Testis (tissue), 5 donors: ENCODE measurements at places on chromosomes 3 and 15. TPM values are rescaled to one million over a fixed set of nuclear protein-coding genes. Genes with fewer than 3 reads are reported as not detected.

GRCh38 chr15:31390777-31391486 lies 64.3 kb downstream of the KLF13 start:
- H3K4me3 ChIP-seq, result peak overlapping the region; percentile 72
- H3K27me3 ChIP-seq, result no peaks in the 10 kb centered on the region
- no peaks in the 10 kb centered on the region for H3K36me3 ChIP-seq
- H3K27ac ChIP-seq, result peak overlapping the region; percentile 75

GRCh38 chr15:33742306-33742705 lies 226.0 kb upstream of the CHRM5 start:
- H3K4me1 ChIP-seq, result no peaks in the 10 kb centered on the region
- no peak for DNase-seq
- no peak overlapping the region for H3K27ac ChIP-seq

STAB1 gene
- total RNA-seq, result 71.9 TPM

- H3K4me1 ChIP-seq, result no peaks in the 10 kb centered on the region
- no peak overlapping the region for H3K27ac ChIP-seq
- H3K27me3 ChIP-seq, result no peaks in the 10 kb centered on the region
- no peak for DNase-seq
- no peak overlapping the region for H3K4me3 ChIP-seq
Measured at GRCh38 chr3:112460519-112461195, 38.6 kb downstream of the BTLA start.

- no peak for DNase-seq
- H3K4me3 ChIP-seq, result no peak overlapping the region
- no peak overlapping the region for H3K27ac ChIP-seq
- H3K4me1 ChIP-seq, result no peaks in the 10 kb centered on the region
Measured at GRCh38 chr15:92415639-92416297, 22.1 kb downstream of the ST8SIA2 start.

DNA sequence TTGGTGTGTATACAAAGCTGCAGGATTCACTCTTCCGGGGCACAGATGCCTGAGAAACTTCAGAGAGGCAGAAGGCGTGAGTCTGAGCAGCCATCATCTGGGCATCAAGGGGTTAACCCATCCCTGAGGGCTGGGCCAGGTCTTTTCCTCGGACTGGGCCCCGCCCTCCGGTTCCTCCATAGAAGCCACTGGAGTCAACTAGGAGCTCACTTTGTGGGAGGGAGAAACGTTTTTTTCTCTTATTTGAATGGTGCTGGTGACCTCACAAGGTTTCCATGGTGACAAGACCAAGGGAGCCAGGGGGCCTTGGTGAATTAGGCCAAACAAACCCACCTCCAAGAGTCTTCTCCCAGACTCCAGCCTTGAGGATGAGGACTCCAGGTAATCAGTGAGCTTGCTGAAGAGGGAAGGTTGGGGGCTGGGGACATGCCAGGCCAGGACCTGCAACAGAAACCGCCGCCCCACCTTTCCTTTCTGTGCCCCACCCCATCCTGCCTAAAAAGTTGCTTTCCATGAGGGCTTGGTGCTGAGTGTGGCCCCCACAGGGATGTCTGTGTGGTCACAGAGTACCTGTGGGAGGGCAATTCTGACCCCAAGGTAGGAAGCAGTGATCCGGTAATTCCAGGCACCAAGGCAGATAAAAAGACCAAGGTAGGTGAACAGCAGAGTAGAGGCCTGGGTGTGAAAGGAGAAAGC lies 14.8 kb upstream of the INSYN1 start:
- no peaks in the 10 kb centered on the region for H3K36me3 ChIP-seq
- no peak overlapping the region for H3K4me3 ChIP-seq
- H3K27me3 ChIP-seq, result no peaks in the 10 kb centered on the region
- peaks cover 12% of the 10 kb centered on the region for H3K4me1 ChIP-seq

DNA sequence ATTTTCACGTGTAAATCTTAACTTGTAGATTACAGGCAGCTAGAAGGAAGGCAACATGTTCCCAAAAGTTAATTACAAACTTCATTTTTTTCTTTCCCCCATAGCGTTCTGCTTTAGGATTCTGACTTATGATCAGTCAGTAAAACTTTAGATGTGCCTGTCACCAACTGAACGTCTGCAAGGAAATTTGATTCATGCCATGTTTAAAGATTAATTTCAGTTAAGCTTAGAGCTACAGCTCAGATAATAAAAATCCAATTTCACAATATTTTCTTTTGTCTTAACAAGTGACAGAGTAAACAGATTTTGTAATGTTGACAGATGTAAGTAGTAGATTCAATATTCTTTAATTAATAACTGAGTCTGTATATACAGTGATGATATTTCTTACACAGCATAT lies 253.1 kb downstream of the NFKBIZ start:
- DNase-seq, result no peak
- no peak overlapping the region for H3K27ac ChIP-seq
- H3K4me3 ChIP-seq, result no peak overlapping the region
- H3K27me3 ChIP-seq, result no peaks in the 10 kb centered on the region
- H3K36me3 ChIP-seq, result no peaks in the 10 kb centered on the region

DNA sequence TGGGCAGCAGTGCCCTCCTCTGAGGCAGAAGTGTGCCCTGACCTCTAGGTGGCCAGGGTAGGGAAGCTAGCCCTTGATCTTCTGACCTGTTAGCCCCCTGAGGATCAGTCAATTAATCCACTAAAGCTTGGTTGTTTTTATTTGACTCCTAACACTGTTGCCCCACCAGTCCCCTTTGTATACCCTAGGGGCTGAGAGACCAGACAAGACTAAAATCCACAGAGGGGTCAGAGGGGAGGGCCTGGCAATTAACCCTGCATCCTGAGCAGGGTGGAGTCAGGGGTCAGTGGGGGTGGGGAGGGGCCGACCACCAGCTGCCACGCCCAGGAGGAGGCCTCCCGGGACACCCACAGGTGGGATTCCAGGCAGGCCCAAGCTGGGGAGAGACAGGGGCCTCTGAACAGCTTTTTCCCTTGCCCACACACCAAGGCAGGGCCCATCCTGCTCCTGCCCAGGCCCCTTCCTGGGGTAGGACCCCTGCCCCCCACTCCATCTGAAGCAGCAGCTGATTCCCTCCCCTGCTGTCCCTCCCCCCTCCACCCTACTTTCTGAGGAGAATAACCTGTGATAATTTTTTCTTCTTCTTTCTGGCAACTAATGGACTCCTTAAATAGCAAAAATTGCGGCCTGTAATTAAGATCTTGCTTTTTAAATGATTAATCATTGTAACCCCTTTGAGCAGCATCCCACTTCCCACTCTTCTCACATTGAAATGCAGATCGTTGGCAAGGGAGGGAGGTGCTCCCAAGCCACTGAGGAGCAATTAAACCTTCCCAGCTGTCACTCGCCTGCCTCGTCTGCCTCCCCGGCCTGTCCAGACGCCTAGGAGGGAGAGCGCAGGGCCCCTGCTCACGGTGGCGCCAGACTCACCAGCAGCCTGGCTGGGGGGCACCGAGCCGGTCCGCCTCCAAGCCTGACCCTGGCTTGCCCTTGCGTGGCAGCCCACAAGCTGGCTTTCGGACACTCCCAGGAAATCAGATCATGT lies 51.9 kb downstream of the RHCG start:
- no peaks in the 10 kb centered on the region for H3K27me3 ChIP-seq
- no peak for DNase-seq
- H3K4me3 ChIP-seq, result no peak overlapping the region
- no peaks in the 10 kb centered on the region for H3K4me1 ChIP-seq
- H3K27ac ChIP-seq, result no peak overlapping the region

- DNase-seq, result no peak
- H3K4me1 ChIP-seq, result peaks cover 5% of the 10 kb centered on the region
- H3K4me3 ChIP-seq, result no peak overlapping the region
- H3K36me3 ChIP-seq, result no peaks in the 10 kb centered on the region
- H3K27ac ChIP-seq, result no peak overlapping the region
- H3K27me3 ChIP-seq, result no peaks in the 10 kb centered on the region
Measured at GRCh38 chr3:124878561-124879336, 8.4 kb downstream of the ITGB5 start.

DNA sequence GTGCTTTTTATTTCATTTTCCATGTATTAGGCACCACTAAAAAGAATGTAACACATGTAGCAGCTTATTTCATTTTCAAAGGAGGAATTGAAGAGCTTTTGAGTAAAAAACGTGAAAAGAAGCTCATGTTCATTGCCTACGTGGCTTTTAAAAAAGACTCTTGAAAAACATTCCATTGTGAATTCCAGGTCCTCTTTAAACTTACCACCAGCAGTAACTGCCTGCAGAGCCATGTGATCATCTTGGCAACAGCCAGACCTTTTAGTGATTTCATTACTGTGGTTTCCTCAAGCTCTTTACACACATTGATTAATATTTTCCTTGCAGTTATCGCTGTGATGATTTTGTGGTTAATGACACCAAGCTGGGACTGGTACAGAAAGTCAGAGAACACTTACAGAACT lies 43.8 kb upstream of the FBXL22 start:
- no peaks in the 10 kb centered on the region for H3K27me3 ChIP-seq
- peak overlapping the region; percentile 63 for H3K27ac ChIP-seq
- H3K36me3 ChIP-seq, result no peaks in the 10 kb centered on the region

- H3K36me3 ChIP-seq, result no peaks in the 10 kb centered on the region
- H3K4me1 ChIP-seq, result no peaks in the 10 kb centered on the region
- no peak overlapping the region for H3K4me3 ChIP-seq
- peak; percentile 22 for DNase-seq
- no peaks in the 10 kb centered on the region for H3K27me3 ChIP-seq
Measured at GRCh38 chr3:114299421-114299820, 5.6 kb downstream of the TIGIT start.

DNA sequence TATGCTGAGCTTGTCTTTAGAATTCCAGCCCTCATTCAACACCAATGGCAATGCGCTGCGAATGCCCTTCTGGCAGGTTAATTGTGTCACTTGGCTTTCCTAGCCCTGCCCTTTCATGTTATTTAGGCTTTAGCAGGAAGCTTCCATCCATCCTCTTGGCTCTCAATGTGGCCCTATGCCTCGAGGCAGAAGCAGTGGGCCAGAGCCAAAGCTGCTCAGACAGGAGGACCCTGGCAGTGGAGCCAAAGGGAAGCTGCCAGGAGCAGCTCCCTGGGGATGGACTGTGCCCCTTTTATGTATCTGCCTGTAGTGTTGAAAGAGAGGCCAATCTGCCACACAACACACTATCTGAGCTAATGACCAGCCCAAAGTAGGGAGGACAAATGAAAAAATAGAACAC lies 376.4 kb downstream of the CTNNB1 start:
- no peak for DNase-seq
- no peaks in the 10 kb centered on the region for H3K27me3 ChIP-seq
- no peak overlapping the region for H3K27ac ChIP-seq
- H3K36me3 ChIP-seq, result no peaks in the 10 kb centered on the region
- H3K4me1 ChIP-seq, result no peaks in the 10 kb centered on the region

CCR2 gene
- total RNA-seq, result 1.2 TPM

FAM107A gene
- total RNA-seq, result 17.8 TPM

- H3K27me3 ChIP-seq, result no peaks in the 10 kb centered on the region
- no peak for DNase-seq
- H3K4me3 ChIP-seq, result no peak overlapping the region
- no peak overlapping the region for H3K27ac ChIP-seq
Measured at GRCh38 chr3:147615035-147615434, 205.9 kb downstream of the ZIC1 start.

DNA sequence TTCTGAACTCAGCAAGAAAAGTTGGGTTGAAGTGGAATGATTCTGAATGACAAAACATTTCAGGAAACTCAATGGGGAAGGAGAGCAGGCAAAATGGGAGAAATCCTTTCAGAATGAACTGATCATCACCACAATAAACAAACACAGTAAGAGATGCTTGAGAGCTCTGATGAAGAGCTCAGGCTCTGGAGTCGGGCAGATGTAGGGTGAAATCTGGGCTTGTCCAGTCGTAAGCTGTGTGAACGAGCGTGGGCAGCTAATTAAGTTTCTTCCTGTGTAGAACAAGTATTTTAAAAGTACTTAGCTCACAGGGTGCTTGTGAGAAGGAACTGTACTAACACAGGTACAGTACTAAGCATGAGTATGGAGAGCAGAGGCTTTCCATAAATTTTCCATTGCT lies 406.2 kb downstream of the FOXP1 start:
- H3K4me3 ChIP-seq, result no peak overlapping the region
- DNase-seq, result no peak
- no peaks in the 10 kb centered on the region for H3K4me1 ChIP-seq
- no peak overlapping the region for H3K27ac ChIP-seq

PEX11A gene
- total RNA-seq, result 12.3 TPM

SLC2A2 gene
- not detected for total RNA-seq

DNA sequence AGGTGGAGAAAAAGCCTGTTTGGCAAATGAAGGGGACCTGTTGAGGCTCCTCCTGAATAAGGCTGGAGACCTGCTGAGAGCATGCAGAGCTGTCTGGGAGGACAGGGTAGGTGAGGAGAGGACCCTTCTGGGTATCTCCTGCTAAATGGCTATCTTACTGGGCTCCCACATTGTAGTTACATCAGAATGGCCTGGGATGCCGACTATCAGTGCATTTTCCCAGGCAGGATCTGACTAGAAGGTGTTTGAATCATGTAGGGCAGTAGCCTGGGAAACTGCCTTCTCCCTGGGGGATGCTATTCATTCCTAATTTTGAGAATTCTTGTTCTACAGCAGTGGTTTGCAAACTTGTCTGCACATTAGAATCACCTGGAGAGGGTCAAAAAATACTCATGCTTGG lies 631 bp downstream of the AGBL1 start:
- no peaks in the 10 kb centered on the region for H3K27me3 ChIP-seq
- H3K4me3 ChIP-seq, result no peak overlapping the region
- no peak for DNase-seq
- H3K36me3 ChIP-seq, result no peaks in the 10 kb centered on the region
- no peak overlapping the region for H3K27ac ChIP-seq

FBXO45 gene
- 16.4 TPM for total RNA-seq

DNA sequence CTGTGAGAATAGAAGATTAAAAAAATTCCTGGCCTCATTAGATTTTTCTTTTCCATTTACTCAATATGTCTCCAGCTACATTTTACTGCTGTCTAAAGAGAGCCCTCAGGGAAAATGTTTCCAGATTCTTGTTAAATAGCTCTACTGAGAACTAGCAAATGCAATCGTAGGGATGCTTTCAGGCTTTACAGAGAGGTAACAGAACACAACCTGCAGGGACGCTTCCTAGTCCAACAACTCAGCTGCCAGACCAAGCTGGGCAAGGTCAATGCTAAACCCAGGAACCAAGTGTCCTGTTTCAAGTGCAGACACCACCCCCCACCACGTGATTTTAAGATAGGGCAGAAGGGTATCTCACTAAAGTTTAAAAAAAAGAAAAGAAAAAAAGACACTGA lies 25.2 kb downstream of the ARHGEF3 start:
- DNase-seq, result no peak
- H3K4me1 ChIP-seq, result peaks cover 23% of the 10 kb centered on the region
- no peaks in the 10 kb centered on the region for H3K27me3 ChIP-seq
- H3K27ac ChIP-seq, result no peak overlapping the region
- no peak overlapping the region for H3K4me3 ChIP-seq

DNA sequence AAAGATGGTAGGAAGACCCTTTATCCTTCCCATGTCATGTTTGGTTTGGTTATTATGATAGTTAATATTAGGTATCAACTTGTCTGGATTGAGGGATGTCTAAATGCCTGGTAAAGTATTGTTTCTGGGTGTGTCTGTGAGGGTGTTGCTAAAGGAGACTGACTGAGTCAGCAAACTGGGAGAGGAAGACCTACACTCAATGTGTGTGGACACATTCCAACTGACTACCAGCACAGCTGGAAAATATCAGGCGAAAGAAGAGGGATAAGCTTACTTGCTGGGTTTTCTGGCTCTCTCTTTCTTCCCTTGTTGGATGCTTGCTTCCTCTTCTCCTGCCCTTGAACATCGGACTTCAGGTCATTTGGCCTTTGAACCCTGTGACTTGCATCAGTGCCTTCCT lies 1227.6 kb upstream of the EPHA6 start:
- no peak for DNase-seq
- no peak overlapping the region for H3K27ac ChIP-seq
- H3K4me1 ChIP-seq, result no peaks in the 10 kb centered on the region
- no peak overlapping the region for H3K4me3 ChIP-seq
- H3K27me3 ChIP-seq, result no peaks in the 10 kb centered on the region

IQCF5 gene
- total RNA-seq, result 114 TPM
